Stimulated activated CD4-positive, alpha-beta T cell treated with anti-CD3 and anti-CD28 coated beads, TNF-alpha, amount 100 ng/mL, for 48 hours (primary cell): ENCODE measurements at places on chromosomes 5 and 9.

GRCh38 chr5:62316176-62316502 is 10.1 kb downstream of the KIF2A start:
- no peak for DNase-seq

- DNase-seq = no peak
These were observed 216.2 kb upstream of the IER5L start for GRCh38 chr9:129394061-129394885.

DNA sequence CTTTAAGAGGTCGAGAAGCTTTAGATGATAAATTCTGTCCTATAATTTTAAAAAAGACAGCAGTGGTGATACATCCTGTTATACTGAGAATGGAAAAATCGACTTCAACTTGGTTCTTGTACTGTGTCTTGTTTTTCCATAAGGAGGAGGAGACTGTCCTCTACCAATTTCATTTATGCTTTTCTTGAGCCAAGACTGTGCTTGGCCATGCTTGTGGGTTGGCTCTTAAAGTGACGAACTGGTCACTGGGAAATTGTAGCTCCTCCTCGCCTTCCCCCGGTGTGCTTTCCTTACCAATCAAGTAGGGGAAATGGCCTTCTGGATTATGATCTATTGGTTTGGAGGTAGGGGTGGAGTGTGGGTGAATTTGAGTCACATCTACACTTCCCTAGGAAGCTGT is 67.1 kb upstream of the HSPB3 start:
- DNase-seq = no peak

DNA sequence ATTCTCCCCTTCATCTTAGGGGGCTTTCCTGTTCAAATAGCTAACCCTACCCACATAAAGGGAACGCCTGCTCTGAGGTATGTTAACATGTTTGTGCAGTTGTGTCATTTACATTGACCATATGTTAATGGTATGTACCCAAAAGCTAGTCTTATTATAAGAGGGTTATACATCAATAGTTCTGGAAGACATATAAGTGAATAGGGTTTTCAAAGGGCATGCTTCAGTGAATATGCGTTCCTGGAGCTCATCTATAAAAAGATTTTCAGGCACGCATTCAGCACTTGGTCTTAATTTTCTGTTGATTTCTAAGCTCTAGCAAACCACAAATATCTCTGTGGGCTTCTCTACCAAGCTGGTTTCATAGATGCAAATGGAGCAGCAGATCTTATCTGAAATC is 766.1 kb downstream of the IRX1 start:
- DNase-seq = no peak

- no peak for DNase-seq
These were observed 1.0 kb upstream of the PAX5 start for GRCh38 chr9:37034938-37035647.

DNA sequence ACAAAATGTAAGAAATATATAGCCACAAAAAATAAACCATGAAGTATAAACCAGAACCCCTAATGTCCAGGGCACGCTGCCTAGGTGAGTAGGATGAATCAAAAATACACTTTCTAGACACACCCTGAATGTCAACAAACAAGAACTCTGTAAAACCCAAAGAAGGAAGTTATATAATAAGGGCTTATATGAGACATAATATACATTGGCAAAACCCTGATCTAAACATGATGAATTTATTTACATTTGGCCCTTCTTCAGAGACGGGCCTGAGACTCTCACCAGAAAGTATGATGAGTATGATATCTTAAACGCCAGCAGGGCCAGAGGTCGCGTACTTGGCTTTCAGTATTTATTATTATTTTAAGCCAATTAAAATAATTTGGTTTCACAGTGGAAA is 125.1 kb upstream of the FST start:
- DNase-seq = no peak

GRCh38 chr5:168766426-168766700 is 187.2 kb upstream of the PANK3 start:
- DNase-seq = no peak
